ENCODE measurements at places on chromosomes 16 and 17. TPM values are rescaled to one million over a fixed set of nuclear protein-coding genes. Genes with fewer than 3 reads are reported as not detected.

TNFRSF13B gene
- not detected for total RNA-seq

KCNJ12 gene
- 0.10 TPM for total RNA-seq

ASGR1 gene
- not detected for total RNA-seq

SRP68 gene
- total RNA-seq = 21.1 TPM

KRTAP2-2 gene
- not detected for total RNA-seq

TMEM114 gene
- total RNA-seq = not detected

KRTAP16-1 gene
- total RNA-seq = not detected

- DNase-seq = no peak
Measured at GRCh38 chr17:606508-607250, 108.0 kb downstream of the VPS53 start.

DNA sequence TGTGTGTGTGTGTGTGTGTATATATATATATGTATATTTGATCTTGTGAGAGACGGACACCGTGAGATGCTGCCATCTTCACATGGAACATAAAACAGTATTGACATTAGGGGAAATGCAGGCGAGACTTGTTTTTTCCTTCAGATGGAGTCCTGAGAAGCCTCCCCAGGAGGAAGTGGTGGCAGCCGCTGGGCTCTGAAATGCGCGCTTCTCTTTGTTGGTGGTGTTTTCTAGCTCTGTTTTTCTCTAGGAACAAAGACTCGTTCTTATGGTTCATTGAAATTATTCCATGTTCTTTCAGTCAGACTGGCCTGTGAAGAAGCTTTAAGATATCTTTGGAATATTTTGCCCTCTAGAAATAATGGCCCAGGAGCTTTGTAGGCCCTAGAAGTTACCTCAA, 32.9 kb downstream of the SNX29 start:
- DNase-seq = no peak

GRCh38 chr17:2170023-2170422, 115.1 kb downstream of the HIC1 start:
- DNase-seq = no peak

- no peak for DNase-seq
Measured at GRCh38 chr17:5055543-5055942, 20.3 kb upstream of the SLC52A1 start.

GRCh38 chr17:11094331-11094730, 146.7 kb upstream of the SHISA6 start:
- DNase-seq = no peak

DNA sequence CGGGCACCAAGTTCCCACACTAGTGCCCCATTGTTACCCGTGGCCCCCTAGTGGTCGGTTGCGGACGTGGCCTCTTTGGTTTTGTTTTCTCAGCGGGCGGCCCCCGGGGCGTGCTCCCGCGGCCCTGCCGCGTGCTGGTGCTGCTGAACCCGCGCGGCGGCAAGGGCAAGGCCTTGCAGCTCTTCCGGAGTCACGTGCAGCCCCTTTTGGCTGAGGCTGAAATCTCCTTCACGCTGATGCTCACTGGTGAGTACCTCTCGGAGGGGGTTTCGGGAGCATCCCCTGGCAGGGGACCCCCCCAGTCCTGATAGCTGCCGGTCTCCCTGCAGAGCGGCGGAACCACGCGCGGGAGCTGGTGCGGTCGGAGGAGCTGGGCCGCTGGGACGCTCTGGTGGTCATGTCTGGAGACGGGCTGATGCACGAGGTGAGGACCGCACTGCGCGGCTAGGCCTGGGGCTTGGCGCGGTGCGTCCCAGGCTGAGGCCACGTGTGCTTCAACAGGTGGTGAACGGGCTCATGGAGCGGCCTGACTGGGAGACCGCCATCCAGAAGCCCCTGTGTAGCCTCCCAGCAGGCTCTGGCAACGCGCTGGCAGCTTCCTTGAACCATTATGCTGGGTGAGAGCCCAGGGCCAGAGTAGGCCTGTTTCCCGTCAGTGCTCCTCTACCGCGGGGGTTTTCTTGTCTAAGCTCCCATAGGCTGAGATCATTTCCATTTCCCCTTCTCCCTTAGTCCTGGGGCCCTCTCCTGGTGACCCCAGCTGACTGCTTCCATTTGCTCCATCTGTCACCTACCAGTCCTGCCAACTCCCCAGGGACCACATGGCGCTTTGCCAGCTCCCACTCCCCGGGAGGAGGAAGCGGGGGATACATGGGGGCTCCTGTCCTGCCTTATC, 1.7 kb downstream of the SPHK1 start:
- DNase-seq = peak; percentile 73

GRCh38 chr17:57913575-57914272, 41.5 kb downstream of the CUEDC1 start:
- no peak for DNase-seq

DNA sequence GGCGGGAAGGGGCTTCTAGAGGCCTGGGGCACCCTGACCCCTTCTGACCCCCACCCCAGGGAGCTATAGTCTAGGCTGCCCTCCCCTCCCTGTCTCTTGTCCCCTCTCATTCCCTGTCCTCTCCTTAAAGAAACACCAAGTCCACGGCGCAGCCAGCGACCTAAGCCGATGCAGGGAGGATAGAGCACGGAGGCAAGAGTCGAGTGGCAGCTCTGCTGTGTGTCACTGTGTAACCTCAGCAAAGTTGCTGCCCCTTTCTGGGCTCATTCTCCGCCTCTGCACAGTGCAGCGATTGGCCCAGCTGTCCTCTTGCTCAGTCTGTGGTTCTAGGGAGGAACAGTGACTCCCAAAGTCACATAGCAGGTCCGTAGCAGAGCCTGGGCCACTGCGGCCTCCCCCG, 36.5 kb upstream of the SBK1 start:
- no peak for DNase-seq

- no peak for DNase-seq
Measured at GRCh38 chr16:85227084-85227945, 115.0 kb upstream of the CIBAR2 start.

- no peak for DNase-seq
Measured at GRCh38 chr16:66133643-66134338, 232.7 kb upstream of the CDH5 start.

GRCh38 chr16:68267612-68268405, 3.5 kb downstream of the SLC7A6 start:
- no peak for DNase-seq

- no peak for DNase-seq
Measured at GRCh38 chr16:85662482-85662812, 26.3 kb downstream of the GINS2 start.

- no peak for DNase-seq
Measured at GRCh38 chr17:39652587-39653315, 12.4 kb upstream of the TCAP start.

- no peak for DNase-seq
Measured at GRCh38 chr16:68235108-68235886, 630 bp downstream of the ESRP2 start.

- DNase-seq = peak; percentile 93
Measured at GRCh38 chr16:85554114-85554888, 58.8 kb upstream of the GSE1 start.

- no peak for DNase-seq
Measured at GRCh38 chr17:33701910-33702309, 408.8 kb upstream of the ASIC2 start.

- DNase-seq = no peak
Measured at GRCh38 chr16:55576384-55576783, 9.9 kb downstream of the CAPNS2 start.

DNA sequence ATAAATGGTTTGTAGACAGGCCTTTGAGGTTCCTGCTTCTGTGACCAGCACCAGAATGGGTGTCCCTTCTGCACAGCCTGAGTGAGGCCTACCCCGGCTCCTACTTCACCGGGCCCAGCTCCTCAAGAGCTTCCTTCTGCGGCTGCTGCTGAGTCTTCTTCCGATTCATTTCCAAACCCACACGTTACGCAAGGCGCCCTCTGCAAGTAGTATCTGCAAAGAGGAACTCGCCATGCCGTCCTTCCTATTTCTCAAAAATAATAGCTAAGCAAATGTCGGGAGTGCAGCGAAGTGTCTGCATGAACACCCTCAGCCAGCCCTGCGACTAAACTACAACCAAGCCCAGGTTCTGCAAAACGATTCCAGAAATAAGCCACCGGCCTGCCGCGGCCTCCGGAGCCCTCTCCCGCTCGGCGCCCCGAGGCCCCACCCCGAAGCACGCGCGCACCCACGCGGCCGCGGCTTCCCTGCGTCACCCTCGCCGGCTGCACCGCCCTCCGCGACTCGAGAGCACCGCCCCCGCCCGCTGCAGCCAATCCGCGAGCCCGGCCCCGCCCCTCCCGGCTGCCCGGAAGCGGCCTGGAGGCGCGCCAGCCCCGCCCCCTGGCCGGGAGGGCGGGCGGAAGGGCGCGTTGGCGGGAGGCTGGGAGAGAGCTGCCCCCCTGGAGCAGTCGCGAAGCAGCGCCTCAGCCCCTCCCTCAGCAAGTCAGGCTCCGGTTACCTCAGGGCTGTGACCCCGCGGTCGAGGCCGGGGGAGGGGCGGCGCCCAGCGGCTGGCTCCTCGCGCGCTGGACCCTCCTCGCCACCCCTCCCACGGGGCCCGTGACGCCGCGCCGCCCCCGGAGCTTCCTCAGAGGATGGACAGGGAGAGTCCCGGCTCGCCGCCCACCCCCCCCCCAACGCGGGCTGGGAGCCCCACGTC, 8.3 kb downstream of the MNT start:
- DNase-seq = peak; percentile 91

DNA sequence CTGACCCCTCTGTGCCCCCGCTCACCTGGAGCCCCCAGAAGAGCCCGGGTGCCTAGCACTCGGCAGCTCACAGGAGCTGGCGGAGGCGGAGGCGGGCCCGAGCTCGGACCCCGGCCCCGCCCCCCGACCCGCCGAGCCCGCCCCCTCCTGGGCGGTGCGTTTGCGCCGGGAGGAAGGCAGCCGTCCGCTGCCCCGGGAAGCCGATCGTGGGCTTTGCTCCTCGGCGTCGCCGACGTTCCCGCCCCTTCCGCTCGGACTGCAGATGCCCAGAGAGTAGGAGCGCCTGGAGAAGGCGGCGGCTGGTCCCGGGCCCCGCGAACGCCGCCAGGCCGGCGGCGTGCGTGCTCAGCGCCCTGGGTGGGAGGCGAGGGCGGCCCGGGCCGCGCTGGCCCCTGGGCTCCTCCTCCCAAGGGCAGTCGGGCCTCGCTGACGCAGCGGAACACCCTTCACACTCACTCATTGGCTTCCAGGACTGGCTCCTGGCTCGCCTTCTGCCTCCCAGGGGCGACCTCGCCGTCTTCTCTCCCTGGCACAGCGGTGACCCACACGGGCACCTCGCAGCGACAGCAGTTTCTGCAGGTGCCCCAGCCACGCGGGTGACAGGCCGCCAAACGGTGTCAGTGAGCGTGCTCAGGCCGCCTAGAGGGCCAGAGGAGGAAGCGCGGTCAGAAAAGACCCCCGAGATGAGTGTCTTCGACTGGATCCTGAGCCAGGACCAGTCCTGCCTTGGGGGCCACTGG, at the start of gene PLSCR3:
Gene PLSCR3 (minus strand): TSS at position 74 of the 740 bp plus-strand sequence. CDS start 415 bp downstream, outside the sequence.
- DNase-seq = peak; percentile 88

DNA sequence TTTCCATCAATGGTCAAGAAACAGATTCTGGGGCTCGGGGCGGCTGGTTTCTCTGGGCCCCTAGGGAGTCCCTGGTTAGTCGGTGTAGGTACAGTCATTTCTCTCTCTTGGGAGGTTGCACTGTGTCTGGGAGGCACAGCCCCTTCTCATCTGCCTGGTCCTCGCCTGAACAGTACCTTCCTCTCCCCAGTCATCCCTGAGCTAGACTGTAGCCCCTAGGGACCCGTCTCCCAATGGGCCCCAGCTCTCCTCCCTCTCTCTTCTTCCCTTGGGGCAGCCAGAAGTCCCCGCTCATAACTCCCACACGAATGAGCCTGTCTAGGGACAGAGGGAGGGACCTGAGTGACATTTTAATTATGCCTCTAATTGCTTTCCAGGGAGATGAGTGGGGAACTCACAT, 20.2 kb upstream of the CPSF4L start:
- DNase-seq = no peak

DNA sequence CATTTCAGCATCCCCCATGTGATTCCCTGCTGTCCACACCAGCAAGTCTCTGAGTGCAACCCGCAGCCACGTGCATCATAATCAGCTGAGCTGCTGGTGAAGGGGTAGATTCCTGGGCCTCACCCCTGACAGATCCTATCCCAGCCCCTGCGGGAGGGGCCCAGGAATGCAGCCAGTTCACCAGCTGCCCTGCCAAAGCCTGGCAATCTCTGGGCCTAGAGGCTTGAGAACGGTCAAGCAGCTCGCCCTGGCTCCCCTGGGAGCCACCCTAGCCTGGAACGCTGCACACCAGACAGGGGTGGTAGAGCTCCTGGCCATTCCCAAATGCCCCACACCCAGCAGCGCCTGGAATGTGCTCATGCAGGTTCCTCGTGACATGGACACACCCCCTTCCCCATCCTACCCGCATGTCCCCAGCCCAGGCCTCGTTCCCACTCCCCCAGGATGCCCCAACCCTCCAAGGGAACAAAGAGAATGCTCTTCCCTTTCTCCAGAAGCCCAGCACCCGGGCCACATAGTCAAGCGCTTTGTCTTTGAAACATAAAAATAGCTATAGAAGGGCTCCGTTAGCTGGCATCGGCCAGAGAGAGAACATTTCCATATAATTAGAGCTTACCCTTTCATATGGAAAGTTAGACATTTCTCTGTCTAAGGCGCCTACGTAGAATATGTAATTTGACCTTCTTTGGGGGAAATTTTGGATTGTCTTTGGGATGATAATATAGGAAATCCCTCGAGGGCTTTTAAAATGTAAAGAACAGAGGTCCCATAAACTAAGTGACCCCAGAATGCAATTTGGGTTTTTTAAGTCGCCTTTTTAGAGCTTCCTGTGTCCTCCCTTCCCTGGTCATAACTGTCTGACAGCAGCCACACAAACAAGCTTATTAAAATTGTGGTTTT, 3.4 kb downstream of the CEP295NL start:
- no peak for DNase-seq

- DNase-seq = no peak
Measured at GRCh38 chr17:10776381-10776780, 27.5 kb downstream of the TMEM238L start.

DNA sequence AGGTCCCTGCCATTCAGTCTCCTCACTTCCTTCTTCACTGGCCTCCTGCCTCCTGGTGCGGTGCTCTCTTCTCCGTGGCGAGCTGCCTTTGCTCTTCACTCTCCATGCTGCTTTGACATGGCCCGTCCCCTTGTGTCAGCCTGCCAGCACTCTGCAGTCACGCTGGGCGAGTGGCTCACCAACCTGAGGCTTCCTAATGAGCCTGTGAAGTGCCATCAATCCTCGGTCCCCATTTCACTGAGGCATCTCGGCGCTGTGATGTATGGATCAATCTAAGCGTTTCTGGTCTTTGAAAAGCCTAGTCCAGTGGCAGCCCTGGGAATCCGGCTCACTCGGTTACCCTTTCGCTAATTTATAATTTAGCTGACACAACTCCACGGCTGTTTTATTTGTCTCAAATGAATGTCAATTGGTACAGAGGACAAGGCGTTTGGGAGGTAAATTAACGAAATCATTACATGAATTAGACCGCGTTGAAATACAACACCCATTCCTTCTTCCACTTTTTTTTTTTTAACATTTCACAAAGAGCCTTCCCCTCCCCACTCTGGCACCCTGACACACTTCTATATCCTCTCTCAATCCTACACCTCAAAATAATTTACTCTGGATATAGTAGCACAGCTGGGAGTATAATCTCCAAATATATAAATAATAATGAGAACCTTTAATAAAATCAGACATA, 610.7 kb downstream of the TMEM114 start:
- DNase-seq = peak; percentile 10

- DNase-seq = no peak
Measured at GRCh38 chr17:46785696-46786095, 32.8 kb downstream of the WNT3 start.

Measured in RPMI7951 (cell line).